Epithelial cell of prostate (primary cell): ENCODE measurements at places on chromosomes 7 and 10.

DNA sequence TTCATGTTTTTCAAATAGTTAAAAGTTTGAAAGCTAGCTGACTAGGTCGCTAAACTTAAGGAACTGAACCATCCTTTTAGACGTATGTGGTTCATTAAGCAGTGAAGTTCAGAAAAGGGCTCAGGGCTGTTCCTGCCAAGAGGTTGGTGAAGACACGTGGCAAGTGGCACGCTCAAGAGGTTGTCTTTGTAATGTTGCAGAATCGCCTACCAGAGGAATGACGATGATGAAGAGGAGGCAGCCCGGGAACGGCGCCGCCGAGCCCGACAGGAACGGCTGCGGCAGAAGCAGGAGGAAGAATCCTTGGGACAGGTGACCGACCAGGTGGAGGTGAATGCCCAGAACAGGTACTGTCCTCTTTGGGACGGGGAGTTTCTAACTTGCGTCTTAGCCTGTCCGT, 57.8 kb upstream of the AGBL3 start:
- DNase-seq: no peak

GRCh38 chr10:314871-315270, 179.6 kb downstream of the ZMYND11 start:
- no peak for DNase-seq

DNA sequence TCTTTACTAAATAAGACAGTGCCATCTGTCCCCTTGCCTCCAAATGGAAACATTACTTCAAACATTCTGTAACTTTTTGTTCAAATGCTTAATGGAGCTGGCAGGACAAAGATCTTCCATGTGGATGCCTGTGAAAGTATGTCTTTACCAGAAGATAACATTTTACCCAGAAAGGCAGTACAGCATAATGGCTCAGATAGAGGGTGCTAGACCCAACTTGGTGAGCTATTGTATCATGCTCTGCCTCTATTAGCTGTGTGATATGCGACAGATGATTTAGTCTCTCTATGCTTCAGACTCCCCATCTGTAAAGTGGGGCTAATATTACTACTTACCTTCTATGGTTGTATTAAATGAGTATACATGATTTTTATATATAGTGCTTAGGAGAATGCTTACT, 8.8 kb upstream of the SMKR1 start:
- DNase-seq: no peak

- no peak for DNase-seq
Observed at GRCh38 chr7:112869111-112869774, 79.0 kb upstream of the TMEM168 start.

GRCh38 chr10:2145491-2145890, 408.2 kb upstream of the ADARB2 start:
- DNase-seq: no peak

- peak; percentile 69 for DNase-seq
Observed at GRCh38 chr7:48389977-48390376, 218.7 kb downstream of the ABCA13 start.

- no peak for DNase-seq
Observed at GRCh38 chr7:46719616-46720015, 798.5 kb upstream of the IGFBP3 start.

DNA sequence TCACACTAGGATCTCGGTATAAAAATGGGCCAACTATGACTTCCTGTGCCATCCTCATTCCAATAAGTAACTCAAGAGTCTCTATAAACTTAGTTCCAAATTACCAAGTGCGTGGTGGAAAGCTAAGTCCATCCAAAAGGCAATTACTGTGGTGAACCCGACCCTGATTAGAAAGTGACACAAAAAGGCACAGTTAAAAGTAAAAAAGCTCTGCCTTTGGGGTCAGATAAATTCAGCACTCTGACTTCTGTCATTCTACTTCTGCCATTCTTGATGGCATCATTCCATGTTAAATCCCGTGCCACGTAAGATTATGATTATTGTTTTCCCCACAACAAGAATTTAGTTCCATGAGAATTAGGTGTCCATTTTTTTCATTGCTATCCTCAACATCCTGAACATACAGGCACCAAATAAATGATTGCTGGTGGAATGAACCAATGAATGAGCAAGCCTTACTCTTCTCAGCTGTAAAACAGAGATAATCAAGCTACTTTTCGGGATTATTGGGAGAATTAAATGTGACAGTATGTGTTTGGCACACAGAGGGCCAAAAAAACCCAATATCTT, 877 bp downstream of the NCOA4 start:
- DNase-seq: no peak

GRCh38 chr10:127550861-127551260, 1.8 kb downstream of the NPS start:
- DNase-seq: no peak

- DNase-seq: no peak
Observed at GRCh38 chr10:83680470-83680891, 458.8 kb upstream of the GHITM start.

DNA sequence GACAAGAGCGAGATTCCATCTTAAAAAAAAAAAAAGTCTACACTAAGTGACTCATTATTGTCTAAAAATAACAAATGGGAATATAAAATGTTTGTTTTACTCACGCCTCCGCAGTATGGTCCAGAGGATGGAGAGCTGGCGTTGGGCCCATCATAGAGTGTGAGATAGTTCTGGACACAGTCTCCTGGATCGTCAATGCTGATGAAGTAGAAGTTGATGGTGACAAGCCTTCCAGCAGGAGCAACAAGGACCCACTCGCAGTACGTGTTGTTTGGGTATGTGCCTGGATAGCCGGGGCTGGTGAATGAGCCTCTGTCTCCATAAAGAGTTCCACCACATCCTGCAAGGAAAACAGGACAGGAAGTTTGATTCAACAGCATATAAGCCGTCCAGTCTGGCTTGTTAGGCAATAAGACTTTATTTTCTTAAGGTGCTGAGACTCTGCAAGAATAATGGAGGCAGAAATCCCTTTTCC, 11.5 kb upstream of the RSU1 start:
- no peak for DNase-seq

GRCh38 chr7:106346167-106346677, 61.4 kb upstream of the NAMPT start:
- no peak for DNase-seq

- no peak for DNase-seq
Observed at GRCh38 chr10:77896058-77896457, 30.5 kb downstream of the DLG5 start.

DNA sequence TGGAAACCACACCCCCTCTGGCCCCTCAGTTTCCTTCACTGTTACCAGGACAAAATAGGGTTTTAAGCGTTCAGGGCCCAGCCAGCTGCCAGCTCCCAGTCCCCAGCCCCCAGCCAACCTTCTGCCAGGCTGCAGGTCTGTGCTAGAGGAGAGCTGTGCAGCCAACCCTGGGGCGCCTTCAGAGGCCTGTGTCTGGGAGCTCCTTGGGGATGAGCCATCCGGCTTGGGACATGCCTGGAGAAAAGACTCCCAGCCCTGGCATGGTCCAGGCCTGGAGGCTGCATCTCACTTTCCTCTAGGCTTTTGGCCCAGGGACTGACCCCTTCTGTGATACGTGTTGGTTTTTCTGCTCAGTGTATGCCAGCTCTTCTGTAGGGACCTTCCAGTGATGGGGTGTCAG, 487.6 kb upstream of the MGMT start:
- no peak for DNase-seq

- DNase-seq: no peak
Observed at GRCh38 chr7:73852500-73852899, 8.5 kb upstream of the TMEM270 start.

- no peak for DNase-seq
Observed at GRCh38 chr7:132893560-132893959, 188.3 kb downstream of the CHCHD3 start.

GRCh38 chr7:132475037-132475668, 101.1 kb downstream of the PLXNA4 start:
- DNase-seq: no peak

DNA sequence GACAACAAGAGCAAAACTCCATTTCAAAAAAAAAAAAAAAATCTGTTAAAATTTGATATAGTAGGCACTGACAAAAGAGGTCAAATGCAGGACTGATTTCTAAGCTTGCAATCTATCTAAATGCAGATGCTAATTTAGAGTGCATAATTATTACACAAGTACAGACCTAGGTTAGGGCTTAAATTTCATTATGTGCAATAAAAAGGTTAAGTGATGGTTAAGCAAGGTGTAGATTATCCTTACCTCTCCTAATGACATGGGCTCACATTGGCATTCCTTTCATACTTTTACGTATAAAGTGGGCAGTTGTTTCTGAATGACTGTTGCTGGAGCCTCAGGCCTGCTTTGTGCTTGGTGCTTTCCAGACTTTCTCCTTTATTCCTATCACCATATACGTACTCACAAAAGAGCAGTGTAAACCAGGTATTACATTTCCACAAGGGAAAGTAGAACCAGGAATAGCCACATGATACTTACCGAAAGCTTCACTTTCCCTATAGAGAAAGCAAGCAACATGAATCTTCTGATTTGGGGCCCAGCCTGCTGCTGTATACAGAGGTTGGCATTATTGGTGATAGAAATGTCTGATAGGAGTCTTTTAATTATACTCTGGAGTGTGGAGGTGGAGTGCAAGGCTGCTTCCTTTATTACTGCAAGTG, 2.2 kb upstream of the CHCHD1 start:
- DNase-seq: no peak

DNA sequence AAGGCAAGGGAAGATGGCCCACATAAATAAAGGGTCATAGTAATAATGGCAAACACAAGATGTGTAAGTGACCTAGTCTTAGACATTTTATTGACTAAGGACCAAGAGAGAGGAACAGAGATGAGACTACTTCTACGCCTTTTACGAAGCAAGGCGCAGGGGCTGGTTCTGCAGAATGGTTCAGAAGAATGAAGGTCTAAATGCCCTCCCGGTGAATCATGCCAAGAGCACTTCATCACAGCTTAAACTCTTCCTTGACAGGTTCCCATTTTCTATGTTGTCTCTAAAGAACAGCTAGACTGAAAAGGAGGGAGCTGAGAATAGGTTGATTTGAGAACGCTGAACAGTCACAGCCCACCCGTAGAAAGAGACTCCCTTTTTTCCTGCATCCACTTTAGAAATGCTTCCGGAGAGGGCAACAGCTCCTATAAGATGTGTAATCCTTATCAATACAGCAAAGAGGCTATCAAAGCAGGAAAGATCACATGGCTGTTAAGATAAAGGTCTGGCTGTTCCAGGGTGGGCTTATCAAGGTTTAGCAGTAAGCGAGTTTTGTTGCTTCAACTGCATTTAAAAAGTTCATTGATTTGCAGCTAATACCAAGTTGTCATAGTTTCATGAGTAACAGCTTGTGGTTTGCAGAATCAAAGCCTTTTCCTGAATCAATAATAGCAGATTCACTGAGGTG, 93.4 kb upstream of the AUTS2 start:
- DNase-seq: no peak

DNA sequence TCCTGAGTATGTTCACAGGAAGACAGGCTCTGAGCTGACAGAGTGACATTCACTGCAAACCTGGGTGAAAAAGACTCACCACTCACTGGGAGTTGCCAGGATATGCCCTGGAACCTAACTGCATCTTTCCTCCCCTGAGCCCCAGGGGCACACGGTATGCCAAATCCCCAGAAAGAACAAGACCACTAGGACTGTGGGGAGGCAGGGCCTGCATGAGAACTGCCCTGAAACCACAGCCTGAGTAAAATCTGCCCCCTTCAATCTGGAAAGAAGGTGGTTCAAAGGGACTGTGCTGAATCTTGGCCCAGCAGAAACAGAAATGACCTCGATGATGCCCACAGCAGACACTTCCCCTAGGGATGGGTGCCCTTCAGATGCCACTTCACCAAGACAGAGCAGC, 6.5 kb downstream of the FAM53B start:
- DNase-seq: no peak

- DNase-seq: no peak
Observed at GRCh38 chr7:87458148-87458547, 17.3 kb downstream of the ABCB4 start.

- no peak for DNase-seq
Observed at GRCh38 chr7:78172267-78172757, 373.7 kb downstream of the PHTF2 start.

DNA sequence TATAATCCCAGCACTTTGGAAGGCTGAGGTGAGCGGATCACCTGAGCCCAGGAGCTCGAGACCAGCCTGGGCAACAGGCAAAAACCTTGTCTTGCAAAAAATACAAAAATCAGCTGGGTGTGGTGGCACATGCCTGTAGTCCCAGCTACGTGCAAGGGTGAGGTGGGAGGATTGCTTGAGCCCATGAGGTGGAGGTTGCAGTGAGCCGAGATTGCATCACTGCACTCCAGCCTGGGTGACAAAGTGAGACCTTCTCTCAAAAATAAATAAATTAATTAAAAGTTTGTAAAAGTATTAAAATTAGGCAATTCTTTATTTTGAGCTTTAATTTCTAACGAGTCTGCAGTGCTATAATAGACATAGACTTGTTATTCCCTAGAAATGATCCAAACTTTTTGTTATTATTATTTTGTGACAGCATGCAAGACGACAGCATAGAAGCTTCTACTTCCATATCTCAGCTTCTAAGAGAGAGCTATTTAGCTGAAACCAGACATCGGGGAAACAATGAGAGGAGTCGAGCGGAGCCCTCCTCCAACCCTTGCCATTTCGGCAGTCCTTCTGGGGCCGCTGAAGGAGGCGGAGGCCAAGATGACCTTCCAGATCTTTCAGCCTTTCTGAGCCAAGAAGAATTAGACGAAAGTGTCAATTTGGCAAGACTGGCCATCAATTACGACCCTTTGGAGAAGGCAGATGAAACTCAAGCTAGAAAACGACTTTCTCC, 11.9 kb downstream of the MYPN start:
- no peak for DNase-seq

GRCh38 chr7:100577507-100577906, 3.8 kb upstream of the SAP25 start:
- DNase-seq: no peak

- no peak for DNase-seq
Observed at GRCh38 chr10:78382772-78383171, 349.1 kb downstream of the RPS24 start.

DNA sequence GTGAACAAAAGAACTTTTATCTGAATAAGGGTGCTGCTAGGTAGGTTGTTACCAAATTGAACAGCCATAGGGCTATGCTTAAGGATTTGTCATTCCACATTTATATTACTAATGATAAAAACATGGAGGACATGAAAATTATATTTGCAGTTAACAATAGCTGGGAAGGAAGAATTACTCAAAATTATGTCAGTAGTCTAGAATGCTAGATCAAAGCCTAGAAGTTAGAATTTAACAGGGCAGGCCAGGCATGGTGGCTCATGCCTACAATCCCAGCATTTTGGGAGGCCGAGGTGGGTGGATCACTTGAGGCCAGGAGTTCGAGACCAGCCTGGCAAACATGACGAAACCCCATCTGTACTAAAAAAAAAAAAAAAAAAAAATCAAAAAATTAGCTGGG, 9.4 kb downstream of the STK17A start:
- DNase-seq: no peak

GRCh38 chr10:99370993-99371392, 41.8 kb downstream of the CNNM1 start:
- DNase-seq: no peak

- no peak for DNase-seq
Observed at GRCh38 chr7:30175636-30176147, 40.9 kb downstream of the MTURN start.

DNA sequence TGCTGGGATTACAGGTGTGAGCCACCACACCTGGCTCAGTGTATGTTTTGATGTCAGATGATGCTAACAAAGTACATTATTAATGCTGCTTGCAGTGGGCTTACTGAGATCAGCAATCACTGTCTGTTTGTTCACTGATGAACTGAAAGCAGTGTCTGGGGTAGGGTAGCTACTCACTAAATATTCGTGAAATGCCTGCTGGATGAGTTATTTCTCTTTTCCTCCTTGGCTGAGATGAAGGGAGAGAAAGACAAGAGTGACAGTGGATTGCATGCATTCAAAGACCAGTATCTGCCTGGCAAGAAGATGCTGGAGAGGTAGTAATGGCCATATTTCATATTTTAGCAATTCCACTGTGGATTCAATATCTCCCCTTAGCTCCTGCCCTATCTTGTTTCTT, 32.3 kb downstream of the FAM107B start:
- DNase-seq: no peak
